ENCODE measurements at places on chromosomes 7 and 10.

- ATAC-seq = peak; percentile 44
Observed at GRCh38 chr10:8835453-8836167, 781.1 kb downstream of the GATA3 start.

DNA sequence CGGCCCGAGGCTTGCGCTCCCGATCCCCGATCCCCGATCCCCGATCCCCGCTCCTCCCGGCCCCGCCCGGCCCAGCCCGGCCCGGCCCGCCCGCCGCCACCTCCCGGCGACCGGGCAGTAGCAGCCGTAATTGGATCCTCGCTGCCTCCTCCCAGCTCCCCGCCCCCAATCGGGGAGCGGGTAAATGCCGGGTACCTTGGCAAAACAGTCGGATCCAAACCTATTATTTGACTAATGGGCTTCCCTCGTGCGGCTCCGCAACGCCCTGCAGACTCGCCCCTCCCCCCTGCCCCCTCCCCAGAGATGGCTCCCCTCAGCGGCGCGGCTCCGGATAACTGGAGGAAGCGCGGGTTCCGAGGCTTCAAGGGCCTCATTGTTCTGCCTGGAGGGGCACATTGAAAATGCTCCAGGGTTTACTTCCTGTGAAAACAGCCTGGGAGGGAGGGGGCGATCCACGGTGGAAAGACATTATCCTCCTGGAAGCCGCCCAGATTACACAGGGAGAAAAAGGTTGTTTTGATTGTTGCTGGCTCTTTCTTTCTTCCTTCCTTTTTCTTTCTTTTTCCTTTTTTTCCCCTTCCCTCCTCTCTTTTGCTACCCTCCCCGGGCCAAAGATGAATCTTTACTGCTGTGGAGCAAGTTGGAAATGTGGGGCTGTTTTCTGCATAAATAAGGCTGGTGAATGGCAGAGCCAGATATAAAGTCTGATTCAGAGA, 94.7 kb upstream of the ZMIZ1 start:
- ATAC-seq = peak; percentile 49

GRCh38 chr7:140326116-140326928, 72.0 kb downstream of the SLC37A3 start:
- peak; percentile 89 for ATAC-seq

DNA sequence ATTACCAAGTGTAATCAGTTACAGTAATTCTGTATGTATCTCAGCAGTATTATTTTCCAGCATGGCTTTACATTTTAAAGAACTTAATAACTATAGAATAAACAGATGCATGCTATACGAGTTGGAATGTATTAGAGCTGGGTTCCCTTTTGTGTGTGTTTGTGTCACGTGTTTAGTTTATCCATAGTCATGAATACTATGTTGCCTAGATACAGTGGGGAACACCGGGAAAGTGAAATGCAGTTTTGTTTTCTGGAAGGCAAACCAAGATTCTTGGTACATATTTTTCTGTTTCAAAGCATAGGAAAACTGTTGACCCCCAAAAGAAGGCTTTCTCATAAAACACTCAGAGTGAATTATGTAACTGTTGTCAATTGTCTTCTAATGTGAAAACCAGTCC, 119.0 kb downstream of the FANK1 start:
- no peak for ATAC-seq

- ATAC-seq = no peak
Observed at GRCh38 chr10:119401671-119402395, 140.7 kb downstream of the RGS10 start.

All from activated T-helper 17 cell treated with anti-CD3 and anti-CD28 coated beads, Interleukin-2, amount 50 U/mL, for 72 hours (primary cell).